ENCODE measurements at places on chromosomes 12 and 14.
A peak's percentile ranks its signal among the peaks of the same experiment; 100 is the strongest.

GRCh38 chr14:90368946-90369721 lies 27.7 kb upstream of the CALM1 start:
- DNase-seq, result no peak

- no peak for DNase-seq
These were observed 56.5 kb upstream of the BCAT1 start for GRCh38 chr12:25005376-25005775.

DNA sequence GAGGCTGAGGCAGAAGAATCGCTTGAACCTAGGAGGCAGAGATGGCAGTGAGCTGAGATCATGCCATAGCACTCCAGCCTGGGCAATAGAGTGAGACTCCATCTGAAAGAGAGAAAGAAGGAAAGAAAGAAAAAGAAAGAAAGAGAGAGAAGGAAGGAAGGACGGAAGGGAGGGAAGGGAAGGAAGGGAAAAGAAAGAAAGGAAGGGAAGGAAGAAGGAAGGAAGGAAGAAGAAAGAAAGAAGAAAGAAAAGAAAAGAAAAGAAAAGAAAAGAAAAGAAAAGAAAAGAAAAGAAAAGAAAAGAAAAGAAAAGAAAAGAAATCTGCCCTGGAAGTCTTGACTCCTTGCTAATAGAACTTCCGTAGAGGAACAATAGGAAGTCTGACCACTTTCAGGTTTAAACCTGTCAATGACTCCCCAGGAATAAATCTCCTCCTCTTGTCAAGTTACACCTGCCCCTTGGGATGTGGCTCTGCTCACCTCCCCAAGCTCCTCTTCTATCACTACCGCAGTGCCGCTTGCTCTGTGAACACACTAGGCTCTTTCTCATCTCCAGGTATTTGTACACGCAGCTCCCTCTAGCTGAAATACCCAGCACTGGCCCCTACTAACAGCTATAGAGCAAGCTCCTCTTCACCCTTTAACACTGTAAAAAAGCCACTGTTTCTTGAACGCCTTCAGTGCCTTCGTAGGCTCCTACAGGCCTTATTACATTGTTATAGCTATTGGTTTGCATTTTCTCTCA lies 773.1 kb upstream of the TBX3 start:
- DNase-seq, result no peak

GRCh38 chr12:54829511-54829910 lies 24.8 kb upstream of the MUCL1 start:
- DNase-seq, result no peak

DNA sequence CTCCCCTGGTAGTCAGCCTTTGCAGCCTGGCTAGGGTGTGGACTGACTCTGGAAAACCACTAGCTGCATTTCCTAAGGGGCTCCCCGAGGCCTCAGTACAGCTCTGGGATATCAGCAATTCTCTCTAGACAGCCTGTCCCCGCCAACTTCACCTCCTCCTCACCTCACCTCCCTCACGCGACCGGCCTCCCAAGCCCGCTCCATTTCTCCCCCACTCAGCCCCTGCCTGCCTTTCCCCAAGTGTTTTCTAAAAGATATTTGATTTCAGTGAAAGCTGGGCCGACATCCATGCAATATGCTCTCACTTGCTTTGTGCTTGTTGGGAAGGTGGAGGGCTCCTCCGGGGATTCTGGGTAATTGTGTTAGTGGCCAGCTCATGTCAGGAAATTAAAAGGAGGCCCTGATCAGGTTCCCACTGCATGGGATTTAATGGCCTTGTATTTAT lies 91.8 kb downstream of the ESRRB start:
- peak; percentile 67 for DNase-seq

DNA sequence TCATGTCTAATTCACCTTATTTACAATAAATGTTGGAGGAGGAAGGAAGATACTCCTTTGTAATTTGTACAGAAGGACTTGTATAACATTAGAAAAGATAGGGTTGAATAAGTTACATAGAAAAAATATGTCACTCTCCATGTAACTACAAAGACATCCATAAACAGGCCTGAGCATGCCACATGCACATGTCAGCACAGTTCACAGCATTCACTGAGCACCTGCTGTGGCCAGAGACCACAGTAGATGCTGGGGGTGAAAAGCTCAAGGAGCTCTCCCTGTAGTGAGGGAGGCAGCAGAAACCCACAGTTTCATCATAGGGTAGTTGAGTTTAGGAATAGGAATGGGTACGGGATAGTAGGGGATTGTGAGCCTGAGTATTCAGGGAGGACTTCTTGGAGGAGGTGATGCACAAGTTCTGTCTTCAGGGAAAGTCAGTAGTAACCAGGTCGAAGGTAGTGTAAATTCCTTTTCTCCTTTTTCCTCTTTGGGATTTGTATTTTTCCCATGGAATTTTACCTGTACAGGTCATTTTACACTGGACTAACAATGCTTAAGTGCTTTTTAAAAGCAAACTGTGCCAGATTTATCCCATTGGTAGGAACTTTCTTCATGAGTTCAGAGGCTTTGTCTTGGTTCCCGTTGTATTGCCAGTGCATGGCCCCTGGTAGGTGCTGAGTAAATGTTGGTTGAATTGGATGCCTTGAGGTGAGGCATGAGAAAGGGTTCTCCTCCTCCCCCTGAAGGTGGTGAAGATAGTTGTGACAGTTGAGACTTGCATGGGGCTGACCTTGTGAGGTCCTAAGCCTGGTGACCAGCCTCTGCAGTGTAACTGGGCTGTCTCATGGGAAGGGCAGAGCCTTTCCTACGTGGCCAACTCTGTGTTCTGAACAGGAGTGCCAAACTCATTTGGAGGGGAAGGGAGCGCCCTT lies 20.2 kb downstream of the PRKCH start:
- DNase-seq, result no peak

DNA sequence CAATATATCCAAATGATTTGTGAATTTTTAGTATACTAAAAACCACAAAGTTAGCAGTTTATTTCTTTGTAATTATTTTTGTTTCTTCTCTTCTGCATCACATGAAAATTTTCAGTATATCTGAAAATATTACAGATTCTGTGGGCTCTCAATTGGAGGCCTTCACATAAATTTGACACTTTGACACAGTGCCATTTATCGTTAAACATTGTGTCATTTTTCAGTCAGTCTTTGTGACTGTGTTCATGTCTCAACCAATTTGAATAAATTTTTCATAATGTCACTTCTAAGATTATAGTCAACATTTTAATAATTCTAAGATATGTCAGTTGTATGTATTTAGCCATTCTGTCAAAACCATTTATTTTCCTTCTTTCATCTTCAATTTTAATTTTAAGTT lies 1303.0 kb downstream of the LRFN5 start:
- no peak for DNase-seq

GRCh38 chr12:82176026-82176425 lies 182.2 kb downstream of the CCDC59 start:
- no peak for DNase-seq

DNA sequence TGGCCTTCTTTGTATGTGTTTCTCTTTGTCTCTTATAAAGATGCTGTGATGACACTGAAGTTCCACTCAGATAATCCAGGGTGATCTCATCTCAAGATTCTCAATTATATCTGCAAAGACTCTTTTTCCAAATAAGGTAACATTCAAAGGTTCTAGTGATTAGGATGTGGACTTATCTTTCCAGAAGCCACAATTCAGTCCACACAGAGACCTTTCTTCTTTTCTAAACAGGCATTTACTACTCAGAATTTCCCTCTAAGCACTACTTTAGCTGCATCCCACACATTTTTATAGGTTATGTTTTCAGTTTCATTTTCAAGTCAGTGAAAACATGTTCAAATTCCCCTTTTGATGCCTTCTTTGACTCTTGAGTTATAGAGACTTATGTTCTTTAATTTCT lies 9.0 kb upstream of the NKX2-1 start:
- no peak for DNase-seq

DNA sequence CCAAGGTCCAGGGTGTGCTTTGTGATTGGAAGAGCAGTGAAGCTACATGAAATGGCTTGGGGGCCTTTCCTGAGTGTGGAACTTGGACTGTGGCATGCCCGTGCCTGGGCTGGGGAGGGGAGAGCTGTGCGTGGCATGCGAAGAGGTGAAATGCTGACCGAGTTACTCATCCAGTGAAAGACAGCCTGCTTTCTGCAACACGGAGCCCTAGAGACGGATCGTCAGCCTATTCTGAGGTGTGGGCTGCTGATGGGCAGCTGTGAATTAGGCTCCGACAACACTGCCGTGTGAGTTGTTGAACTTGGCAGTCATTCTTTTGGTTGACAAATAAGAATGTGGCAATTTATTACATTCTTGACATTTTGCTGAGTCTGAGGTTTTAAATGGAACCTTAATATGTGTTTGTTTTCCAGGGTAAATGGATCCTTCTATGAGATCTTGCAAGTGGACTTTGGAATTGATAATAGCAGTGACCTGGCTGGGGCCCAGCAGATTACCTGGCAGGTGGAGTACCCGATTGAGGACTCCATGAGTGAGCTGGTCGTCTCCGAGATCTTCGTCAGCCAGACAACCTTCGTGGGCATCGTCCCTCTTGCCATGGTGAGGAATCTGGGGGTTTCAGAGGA lies 453.9 kb downstream of the AACS start:
- DNase-seq, result no peak

DNA sequence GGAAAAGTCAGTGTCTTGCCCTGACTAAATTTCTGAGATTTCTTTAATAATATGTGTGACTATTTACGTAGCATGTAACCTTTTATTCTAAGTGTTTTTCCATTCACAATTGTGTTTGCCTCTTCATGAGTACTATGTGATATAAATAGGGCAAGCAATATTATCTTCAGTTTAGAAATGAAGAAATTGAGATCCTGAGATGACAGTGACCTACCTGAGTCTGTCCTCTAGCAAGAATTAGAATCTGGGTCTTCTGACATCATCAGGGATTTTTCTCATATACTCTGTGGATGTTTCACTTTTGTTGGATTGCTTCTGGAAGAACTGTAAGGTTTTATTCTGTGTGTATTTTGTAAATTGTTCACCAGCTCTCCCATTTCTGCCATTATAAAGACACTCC lies 35.0 kb downstream of the TMTC2 start:
- no peak for DNase-seq

DNA sequence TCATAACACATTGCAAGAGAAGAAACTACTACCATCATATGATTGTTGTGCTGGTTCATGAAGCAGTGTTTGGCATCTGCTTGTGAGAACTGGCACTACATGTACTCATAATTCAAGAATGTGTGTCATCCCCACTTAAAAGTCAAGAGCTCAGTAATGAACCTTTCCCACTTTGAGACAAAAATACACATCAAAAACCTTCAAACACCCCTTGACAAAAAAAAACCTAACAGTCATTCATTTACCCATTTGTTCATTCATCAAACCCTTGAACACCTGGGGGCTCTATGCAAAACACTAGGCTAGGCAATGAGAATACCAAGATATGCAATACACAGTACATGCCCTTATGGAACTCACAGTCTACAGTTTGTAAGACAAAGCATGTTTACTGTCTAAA lies 40.0 kb downstream of the KIF21A start:
- no peak for DNase-seq

DNA sequence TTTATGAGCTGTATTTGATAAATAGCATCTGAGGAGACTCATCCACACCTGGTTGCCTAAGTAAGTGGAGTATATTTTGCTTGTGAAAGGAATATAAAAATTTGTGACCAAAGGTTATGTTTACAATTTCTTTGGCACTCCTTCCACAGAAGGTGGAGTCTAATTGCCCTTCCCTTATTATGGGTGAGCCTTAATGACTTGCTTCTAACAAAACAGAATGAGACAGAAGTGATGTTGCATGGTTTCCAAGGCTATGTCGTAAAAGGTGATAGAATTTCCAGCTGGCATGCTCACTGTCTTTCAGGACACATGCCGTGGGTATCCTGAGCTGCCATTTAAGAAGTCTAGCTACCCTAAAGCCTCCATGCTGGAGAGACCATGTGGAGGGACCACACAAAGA lies 116.8 kb upstream of the ABCD2 start:
- no peak for DNase-seq

DNA sequence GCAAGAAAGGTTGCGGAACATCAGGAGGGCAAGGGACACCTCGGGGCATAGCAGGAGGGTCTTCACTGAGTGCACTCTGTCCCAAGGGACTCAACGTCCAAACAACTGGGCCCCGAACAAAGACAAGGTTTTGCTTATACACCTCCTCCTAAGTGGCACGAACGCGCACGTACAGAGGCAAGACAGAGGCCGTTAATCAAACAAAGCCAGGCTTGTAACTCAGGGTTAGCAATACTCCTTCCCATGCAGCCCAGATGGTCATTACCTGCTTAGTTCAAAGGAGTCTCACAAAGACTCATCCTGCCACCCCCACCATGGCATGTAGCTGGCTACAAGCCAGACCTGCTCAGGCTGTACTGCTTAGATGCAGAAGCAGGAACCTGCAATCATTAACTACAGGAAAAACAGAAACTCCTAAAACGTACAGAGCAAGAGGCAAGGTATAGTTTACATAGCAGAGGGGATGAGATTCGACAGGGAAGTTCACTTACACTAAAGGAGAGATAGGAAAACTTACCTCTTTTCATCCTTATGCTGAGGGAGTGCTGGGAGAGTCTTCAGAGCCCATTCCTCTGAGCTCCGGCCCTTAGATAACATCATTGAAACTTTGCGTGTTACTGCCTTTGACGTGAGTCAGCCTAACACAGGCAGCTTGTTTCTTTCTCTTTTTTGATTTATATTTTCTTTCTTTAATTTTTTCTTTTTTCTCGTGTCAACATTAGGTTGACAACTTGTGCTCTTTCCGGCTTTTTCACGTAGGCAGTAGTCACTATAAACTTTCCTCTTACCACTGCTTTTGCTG lies 1319.1 kb downstream of the TMEM121 start:
- DNase-seq, result no peak

GRCh38 chr12:110349096-110349495 lies 54.4 kb downstream of the ANAPC7 start:
- DNase-seq, result no peak

DNA sequence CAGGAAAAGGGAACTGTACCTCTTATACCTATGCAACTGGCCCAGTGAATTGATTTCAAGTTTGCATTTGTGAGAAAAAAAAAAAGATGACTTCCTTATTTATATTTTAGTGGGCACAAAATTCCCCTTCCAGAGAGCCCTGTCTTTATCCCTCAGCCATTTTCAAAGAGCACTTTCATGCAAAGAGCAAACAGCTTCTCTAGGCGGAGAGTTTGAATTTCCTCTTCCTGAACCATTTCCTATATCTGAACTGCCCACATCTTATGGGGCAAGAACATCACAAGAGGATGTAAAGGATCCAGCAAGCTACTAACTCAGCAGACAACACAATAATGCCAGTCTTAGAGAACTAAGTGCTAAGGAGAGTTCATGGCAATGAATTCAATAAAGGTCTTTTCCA lies 22.3 kb upstream of the PLXNC1 start:
- no peak for DNase-seq

DNA sequence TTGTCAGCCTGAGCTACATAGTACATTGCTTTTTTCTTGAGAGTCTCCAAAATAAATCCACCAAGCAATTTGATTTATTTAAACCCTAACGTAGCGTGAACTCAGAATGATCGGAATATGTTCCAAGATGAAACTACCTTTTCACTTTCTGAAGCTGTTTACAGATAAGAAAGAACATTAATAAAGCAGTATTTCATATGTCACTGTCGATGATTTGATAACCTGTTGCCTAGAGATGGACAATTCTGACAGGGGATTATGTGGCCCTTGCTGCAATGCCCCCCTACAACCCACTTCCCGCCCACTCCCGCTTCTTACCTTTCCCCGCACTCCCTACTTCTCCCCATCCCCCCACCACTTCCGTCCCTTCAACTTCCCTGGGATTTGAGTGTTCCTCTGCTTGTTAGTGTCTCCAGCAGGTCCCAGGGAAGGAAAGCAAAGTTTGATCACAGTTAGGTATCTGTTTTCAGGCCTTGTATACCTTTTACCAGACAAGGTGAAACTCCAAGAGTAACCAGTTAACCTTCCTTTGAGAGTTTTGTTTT lies 229.2 kb upstream of the HMGA2 start:
- DNase-seq, result no peak
